GM18507 (cell line): ENCODE measurements at places on chromosomes 2 and 18.

DNA sequence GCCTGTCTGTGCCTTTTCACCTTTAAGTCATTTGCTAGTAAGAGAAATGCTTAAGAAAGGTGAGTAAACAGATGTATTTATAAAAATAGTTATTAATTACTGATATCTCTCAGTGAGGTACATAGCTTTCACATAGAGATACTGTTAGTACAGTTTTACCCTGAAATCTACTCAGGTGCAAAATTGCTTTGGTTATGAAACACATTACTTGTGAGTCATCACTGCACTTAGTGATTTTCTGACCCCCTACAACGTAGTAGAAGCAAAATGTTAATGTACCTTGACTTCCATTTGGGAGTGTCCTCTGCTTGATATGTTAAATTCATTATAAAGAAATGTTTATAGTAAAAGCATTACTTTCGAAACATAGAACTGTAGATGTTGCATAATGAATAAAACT, 6.5 kb downstream of the GLS start:
- no peak for DNase-seq

DNA sequence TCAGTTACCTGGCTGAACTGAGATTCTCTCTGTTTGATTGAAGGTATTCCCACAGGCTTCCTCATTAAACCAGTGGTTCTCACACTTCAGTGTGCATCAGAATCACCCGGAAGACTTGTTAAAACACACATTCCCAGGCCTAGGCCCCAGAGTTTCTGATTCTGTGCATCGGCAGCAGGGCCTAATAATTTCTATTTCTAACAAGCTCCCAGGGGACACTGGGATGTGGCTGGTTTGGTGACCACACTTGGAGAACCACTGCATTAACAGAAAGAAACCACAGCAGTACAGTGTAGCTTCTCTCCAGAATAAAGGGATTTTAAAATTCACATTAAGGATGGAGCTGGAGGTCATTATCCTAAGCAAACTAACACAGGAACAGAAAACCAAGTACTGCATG, 6.5 kb downstream of the MRO start:
- DNase-seq, result no peak

DNA sequence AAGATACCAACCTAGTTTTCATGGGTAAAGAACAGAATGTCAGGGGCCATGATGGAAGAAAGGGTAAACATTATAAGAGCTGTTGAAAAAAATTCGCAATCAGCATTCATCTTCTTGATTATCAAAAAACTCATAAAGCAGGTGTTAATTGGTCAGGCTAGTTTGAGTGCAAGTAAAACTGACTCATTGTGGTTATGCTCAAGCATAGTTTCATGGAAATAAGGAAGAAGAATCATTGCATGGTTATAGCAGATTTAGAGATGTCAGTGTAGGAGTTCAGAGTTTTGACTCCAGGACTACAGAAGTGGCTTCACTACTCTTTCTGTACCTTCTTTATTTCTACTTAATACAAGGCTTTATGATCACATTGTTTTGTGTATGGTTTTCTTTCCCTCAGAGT, 26.9 kb upstream of the CDH19 start:
- DNase-seq, result no peak

- no peak for DNase-seq
These were observed 131.6 kb downstream of the SCG2 start for GRCh38 chr2:223470602-223471001.

- DNase-seq, result no peak
These were observed 25.8 kb downstream of the CAB39 start for GRCh38 chr2:230738391-230738811.

GRCh38 chr18:9743200-9744016, 35.3 kb downstream of the RAB31 start:
- no peak for DNase-seq

GRCh38 chr2:15472133-15472532, 89.0 kb downstream of the NBAS start:
- DNase-seq, result no peak

- DNase-seq, result no peak
These were observed 150.7 kb downstream of the DYSF start for GRCh38 chr2:71603851-71604725.

DNA sequence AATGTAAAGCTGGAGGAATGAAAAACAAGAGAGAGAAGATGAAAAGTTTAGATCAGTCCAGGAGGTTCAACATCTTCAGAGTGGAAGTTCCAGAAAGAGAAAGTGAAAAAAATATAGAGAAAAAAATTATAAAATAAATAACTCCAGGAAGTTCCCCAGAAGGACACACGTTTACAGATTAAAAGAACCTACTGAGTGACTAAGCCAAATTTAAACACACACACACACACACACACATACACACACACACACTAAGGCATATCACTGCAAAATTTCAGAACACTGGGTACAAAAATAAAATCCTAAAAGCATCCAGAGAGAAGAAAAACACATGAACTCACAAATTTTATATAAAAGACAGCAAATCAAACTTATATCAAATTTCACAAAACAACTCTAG, 85.9 kb upstream of the PMAIP1 start:
- no peak for DNase-seq

GRCh38 chr2:61367177-61367576, 103.7 kb downstream of the USP34 start:
- DNase-seq, result no peak

GRCh38 chr2:50448556-50448955, 583.4 kb downstream of the NRXN1 start:
- no peak for DNase-seq

DNA sequence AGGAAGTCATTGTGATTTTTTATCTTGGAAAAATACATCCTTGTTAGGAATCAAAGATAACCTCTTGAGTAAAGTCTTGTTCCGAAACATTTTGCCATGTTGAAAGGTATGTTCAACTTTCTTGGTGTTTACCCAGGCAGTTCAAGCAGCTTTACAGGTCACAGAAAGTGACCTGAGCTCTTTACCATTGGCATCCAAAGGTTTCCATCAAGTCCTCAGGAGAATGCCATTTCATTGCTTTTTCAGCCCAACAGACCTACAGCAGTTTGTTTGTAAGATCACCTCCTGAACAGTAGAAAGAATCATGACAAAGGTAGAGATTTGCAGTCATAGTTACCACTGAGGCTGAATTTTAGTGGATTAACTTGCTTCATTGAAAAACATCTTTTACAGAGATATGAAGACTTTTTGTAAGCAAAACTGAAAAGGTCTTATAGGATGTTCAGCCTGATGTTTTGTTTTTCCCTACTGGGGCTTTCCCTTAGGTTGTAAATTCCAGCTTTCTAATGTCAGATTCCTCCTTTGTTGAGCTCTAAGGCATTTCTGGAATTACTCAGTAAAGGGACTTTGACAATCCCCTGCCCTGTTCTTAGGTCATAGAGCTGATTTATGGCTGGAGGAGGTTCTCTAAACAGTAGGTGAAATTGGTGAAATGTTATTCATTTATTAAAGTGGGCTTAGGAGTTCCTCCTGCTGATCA, 236.8 kb upstream of the RBMS1 start:
- no peak for DNase-seq
